CD4-positive, alpha-beta T cell treated with Interleukin-10 for 1 hour (primary cell): ENCODE measurements at places on chromosomes 1 and 21.

- no peak for DNase-seq
Measured at GRCh38 chr1:166172106-166172505, 5.3 kb upstream of the FAM78B start.

DNA sequence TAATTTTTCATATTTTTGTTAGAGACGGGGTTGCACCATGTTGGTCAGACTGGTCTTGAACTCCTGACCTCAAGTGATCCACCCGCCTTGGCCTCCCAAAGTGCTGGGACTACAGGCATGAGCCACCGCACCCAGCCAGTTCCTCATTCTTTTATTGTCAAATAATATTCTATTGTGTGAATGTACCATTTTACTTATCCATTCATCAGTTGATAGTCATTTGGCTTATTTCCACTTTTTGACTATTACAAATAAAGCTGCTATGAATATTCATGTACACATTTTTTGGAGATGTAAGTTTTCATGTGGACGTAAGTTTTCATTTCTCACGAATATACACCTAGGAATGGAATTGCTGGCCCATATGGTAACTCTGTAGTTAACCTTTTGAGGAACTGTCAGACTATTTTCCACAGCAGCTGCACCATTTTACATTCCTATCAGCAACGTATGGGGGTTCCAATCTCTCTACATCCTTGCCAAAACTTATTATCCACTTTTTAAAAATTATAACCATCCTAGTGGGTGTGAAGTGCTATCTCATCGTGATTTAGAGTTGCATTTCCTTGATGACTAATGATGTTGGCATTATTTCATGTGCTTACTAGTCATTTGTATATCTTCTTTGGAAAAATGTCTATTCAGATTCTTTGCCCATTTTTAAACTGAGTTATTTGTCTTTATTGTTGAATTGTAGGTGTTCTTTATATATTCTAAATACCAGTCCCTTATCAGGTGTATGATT, 12.7 kb downstream of the PACC1 start:
- DNase-seq, result no peak

GRCh38 chr21:27447843-27448242, 481.0 kb upstream of the ADAMTS5 start:
- no peak for DNase-seq

DNA sequence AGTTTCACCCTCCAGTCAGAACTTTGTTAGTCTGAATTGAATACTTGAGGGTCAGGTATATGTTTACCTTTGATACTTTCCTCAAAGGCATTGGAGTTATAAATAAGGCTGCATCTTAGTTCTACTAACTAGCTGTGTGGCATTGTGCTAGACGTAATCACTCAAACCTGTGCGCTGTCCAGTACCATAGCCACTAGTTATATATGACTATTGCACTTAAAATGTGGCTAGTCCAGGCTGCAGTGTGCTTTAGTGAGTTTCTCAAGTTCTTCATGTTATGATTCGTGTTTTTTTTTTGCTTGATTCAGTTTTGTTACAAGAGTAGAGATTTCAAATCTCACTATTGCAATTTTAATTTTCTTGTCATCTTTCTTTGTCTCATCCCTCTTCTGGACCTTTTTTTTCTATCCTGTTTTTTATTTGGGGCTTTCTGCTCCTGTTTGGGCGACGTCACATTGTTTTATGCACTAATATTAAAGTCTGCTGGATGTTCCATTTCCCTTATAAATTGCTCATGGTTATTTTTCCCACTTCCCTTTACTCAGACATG, 5.7 kb downstream of the MAN1A2 start:
- no peak for DNase-seq

- DNase-seq, result peak; percentile 37
Measured at GRCh38 chr1:201149400-201149799, 4.9 kb downstream of the TMEM9 start.

DNA sequence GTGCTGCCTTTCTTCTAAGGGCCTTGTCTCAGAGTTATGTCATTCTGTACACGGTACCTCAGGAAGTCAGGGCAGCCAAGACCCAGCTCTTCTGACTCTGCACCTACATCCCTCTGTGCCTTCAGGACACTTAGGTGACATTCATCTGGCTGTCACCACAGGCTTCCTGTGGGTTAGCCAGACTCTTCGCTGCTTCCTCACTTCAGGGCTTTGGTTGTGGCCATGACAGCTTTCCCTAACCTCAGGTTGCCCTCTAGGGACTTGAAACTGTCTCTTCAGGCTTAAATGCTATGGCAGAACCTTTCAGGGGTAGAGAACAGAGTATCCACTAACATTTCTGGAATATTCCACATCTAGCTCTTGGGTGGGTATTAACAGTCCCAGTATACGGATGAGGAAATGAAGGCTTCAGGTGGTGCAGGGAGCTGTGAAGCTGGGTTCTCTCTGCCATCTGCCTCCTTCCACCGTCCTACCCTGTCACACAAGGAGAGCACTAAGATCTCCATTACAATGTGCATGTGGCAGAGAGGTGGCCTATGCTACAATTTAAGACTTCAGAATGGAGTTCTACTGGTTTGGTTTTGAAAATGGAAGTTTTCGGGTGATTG, 9.9 kb downstream of the TSSK3 start:
- peak; percentile 81 for DNase-seq

- no peak for DNase-seq
Measured at GRCh38 chr1:109167001-109167506, 46.7 kb upstream of the SARS1 start.

DNA sequence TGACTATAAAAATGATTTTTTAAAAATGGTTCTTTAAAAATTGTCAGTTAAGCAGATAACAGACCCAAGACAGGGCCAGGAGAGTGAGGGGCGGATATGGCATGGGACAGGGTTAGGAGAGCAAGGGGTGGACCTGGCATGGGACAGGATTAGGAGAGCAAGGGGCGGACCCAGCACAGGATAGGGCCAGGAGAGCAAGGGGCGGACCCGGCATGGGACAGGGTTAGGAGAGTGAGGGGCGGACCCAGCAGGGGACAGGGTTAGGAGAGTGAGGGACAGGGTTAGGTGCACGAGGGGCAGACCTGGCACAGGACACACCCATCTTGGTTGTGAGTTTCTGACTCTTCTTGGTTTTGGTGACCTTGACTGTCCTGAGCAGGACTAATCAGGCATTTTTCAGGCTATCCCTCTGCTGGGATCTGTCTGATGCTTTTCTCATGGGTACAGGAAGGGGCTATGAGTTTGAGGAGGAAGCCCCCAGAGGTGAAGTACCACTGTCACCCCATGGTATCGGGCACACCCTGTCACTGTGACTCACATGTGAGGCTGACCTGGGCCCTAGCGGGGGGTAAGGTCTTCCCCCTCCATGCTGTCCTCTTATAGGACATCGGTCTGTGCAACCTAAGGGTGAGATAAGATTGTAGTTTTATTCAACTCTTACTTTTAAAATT, 159.0 kb upstream of the COL6A1 start:
- DNase-seq, result no peak

GRCh38 chr1:11997081-11997850, 17.0 kb downstream of the MFN2 start:
- DNase-seq, result no peak

- peak; percentile 71 for DNase-seq
Measured at GRCh38 chr1:111197598-111198284, 2.7 kb downstream of the DENND2D start.

DNA sequence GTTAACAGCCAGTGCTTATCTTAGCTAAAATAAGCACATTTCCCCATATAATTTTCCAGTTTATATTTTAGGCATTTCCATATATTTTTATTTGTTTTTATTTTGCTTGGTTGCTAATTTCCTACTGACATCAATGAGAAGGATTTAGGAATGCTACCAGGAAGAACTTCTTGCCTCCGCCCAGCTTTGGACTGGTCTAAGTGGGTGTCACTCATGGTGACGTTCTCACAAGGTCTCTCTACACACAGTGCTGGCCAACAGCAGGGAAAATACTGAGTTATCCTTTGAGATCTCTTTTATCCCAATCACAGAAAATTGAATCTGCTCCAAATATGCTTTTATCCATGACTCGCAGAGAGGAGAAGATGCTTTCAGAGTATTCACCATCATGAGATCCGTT, 13.2 kb downstream of the MX1 start:
- DNase-seq, result no peak

GRCh38 chr1:60419023-60419422, 345.5 kb upstream of the C1orf87 start:
- DNase-seq, result no peak

DNA sequence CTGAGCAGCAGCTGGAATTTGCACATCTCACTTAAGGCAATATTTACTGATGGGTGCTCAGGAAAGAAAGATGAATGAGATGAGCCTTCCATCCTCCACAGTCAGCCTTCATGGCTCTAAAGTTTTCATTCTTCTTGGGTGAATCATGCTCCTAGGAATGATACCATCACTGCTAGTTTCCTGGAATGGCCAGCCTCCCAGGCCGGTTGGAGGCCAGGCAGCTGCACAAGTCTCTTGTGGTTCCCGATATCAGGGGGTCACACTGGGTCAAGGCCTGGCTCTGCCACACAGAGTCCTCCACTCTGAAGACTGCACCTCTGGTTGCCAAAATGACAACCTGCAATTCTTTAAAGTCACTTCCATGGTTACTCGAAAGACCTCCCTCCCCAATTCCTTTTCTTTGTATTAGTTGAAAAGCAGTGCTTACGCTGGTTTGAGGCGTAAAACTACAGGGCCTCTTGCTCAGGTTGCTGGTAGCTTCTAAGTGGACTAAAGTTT, 46.2 kb upstream of the PALMD start:
- DNase-seq, result no peak

GRCh38 chr1:221289103-221289502, 409.9 kb downstream of the HLX start:
- no peak for DNase-seq

DNA sequence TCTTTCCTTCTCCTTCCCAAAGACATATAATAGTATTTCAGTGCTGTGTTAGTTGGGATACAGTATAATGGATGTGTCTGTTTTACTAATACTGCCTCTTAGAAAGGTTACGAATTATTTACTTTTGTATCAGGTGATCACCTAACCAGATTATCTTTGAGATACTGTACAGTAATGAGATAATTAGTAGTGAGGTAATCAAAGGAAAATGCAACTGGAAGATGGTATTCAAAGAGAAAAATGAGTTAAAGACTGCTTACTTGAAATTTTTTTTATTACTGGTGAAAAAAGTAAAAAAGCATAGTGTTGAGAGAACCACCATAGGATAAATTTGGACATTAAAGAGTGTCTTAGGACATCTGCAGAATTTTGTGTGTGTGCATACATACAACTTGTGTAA, 10.9 kb downstream of the SMG7 start:
- no peak for DNase-seq

DNA sequence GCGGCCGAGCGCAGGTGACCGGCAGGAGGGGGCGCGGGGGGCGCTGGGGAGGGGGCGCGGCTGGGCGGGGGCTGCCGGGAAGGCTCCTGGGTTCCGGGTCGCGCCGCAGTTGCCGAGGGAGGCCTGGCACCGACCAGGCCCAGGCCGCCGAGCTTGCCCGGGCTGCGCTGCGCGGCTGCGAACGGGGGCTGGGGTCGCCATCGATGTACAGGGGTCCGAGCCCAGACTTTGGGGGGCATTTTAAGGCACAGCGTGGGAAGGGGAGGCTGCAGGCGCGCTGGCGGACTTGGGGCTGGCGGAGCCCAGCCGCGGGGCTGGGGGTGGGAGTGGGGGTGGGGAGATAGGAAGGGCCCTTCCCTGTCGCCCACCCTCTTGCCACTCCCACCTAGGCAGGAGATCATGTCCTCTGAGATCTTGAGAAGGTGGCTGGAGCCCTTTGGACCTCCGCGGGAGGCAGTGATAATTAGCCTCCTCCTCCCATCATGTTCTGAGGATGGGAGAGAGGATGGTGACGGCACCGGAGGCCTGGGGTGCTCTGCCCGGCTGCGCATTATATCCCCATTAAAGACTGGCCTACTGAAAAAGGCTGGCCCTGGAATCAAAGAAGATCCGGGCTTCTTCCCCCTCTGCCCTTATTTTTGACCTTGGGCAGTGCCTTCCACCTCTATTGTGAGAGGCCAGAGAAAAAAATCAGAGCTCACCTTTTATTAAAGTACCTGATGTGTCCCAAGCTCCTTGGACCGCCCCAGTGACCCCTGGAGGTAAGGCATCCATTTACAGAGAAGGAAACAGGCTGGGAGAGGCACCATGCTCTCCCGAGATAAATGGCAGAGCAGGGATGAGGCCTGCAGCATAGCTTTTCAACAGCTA, 497 bp downstream of the FBXO44 start:
- DNase-seq, result no peak

GRCh38 chr1:19606817-19607642, 37.1 kb upstream of the NBL1 start:
- DNase-seq, result peak; percentile 73

DNA sequence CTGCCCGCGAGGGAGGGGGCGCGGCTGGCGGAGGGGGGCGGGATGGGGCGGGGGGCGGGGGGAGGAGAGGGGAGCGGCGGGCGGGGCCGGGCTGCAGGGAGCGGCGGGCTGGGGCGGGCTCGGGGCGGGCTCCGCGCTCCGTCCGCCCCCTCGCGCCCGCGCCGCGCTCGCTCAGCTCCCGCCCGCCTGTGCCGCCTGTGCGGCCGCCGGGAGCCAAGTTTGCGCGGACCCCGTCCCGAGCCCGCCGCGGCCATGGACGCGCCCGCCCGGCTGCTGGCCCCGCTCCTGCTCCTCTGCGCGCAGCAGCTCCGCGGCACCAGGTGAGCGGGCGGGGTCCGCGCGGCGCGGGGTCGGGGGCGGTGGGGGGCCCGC, at the start of gene GABRD:
TSS of gene GABRD (plus strand) at position 174 of the 372 bp plus-strand sequence. CDS start at position 253, 79 bp downstream.
- DNase-seq, result no peak

- DNase-seq, result no peak
Measured at GRCh38 chr1:23801338-23801748, 789 bp upstream of the GALE start.

- DNase-seq, result no peak
Measured at GRCh38 chr1:8002329-8002910, 23.7 kb downstream of the ERRFI1 start.

DNA sequence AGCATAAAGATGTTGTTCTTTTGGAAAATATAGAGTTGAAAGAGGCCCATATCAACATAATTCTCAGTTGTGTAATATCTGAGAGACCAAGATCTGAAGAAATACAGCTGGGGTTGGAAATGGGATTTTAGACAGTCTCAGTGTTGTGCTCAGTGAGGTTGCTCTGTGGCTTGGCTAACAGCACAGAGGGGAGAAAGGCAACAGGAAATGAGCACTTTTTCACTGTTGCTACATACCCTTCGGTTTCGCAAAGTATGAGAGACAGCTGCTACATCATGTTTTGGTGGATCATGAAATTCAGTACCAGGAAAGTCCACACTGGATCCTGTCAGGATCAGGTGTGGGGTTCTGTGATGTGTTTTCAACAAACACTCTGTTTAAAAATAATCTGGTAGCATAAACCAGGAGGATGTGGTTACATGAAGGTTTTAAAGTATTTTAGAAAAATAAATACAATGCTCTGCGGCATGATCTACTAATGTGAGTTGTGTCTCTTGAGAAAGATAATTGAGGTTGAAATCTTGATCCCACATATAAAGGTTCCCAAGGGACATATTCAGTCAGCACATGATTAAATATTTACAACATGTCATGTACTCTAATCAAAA, 7.0 kb upstream of the GPR88 start:
- peak; percentile 37 for DNase-seq

- no peak for DNase-seq
Measured at GRCh38 chr1:118335331-118335732, 150.3 kb upstream of the SPAG17 start.

GRCh38 chr1:30332116-30333094, 391.0 kb downstream of the MATN1 start:
- no peak for DNase-seq

- DNase-seq, result no peak
Measured at GRCh38 chr1:223319398-223319797, 44.6 kb downstream of the SUSD4 start.

GRCh38 chr1:7373876-7374562, 397.1 kb upstream of the VAMP3 start:
- no peak for DNase-seq
